ENCODE measurements at places on chromosomes 12 and 14.

GRCh38 chr12:123931686-123932321, 40.8 kb downstream of the CCDC92 start:
- DNase-seq = no peak

- no peak for DNase-seq
Observed at GRCh38 chr12:4228122-4228580, 45.4 kb upstream of the CCND2 start.

- DNase-seq = no peak
Observed at GRCh38 chr12:71780237-71780822, 25.7 kb downstream of the RAB21 start.

- DNase-seq = peak; percentile 15
Observed at GRCh38 chr12:124389138-124389724, 94.3 kb downstream of the RFLNA start.

GRCh38 chr12:94145191-94145983, 3.0 kb upstream of the PLXNC1 start:
- DNase-seq = no peak

GRCh38 chr14:55535516-55536203, 44.3 kb upstream of the KTN1 start:
- no peak for DNase-seq

DNA sequence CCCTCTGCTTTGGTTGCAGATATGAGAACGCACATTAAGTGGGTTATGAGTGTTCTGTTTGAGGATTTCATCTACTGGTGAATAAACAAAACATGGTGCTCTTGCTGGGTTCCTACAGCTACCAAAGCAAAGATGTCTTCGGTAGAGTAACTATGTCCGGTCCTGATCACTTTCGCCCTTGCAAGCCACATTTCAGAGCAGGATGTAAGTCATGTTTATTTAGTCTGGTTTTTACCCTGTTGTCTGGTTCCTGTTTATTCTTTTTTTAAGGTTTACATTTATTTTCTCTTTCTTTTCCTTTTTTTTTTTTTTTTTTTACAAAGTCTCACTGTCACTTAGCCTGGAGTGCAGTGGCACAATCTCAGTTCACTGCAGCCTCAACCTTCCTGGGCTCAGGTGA, 99.2 kb downstream of the VEZT start:
- DNase-seq = no peak

DNA sequence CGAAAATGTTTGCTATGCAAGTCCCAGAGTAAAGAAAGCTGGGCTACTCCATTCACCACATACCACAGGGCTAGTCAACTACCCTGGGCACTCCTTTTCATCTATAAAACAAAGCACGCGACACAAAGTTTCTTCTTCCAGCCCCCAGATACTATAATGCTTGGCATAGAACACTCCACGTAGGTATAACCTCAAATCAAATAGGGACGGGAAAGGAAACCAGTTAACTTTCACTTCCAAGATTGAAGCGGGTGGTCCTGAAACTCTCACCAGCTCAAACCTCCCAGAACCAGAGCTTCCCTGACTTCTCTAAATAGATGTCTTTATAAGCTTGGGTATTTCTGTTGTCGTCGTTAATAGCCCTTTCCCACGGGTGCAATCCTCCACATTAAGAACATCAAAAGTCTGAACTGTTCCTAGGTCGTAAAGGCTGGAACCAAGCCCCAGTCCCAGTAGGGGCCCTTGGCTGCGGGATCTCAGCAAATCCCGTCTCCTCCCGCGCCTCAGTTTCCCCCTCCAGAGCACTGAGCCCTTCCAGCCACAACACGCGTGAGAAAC, 647 bp downstream of the LGMN start:
- DNase-seq = no peak

DNA sequence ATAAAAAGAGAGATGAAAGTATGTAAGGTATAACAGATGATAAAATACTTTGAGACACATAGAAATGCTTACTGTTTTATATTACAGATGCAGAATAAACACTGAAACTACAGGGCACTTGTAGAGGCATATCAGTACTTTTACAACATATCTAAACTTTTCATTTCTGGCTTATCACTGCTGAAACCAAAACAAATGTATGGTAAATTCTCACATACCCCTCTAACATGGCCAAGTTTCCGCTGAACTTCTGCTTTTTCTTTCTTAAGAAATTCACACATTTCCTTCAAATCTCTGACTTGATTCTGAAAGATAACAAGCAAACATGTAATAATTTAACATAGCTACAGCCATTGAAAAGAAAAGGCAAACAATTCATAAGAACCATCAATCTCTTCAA, 33.3 kb upstream of the C12orf50 start:
- DNase-seq = no peak

DNA sequence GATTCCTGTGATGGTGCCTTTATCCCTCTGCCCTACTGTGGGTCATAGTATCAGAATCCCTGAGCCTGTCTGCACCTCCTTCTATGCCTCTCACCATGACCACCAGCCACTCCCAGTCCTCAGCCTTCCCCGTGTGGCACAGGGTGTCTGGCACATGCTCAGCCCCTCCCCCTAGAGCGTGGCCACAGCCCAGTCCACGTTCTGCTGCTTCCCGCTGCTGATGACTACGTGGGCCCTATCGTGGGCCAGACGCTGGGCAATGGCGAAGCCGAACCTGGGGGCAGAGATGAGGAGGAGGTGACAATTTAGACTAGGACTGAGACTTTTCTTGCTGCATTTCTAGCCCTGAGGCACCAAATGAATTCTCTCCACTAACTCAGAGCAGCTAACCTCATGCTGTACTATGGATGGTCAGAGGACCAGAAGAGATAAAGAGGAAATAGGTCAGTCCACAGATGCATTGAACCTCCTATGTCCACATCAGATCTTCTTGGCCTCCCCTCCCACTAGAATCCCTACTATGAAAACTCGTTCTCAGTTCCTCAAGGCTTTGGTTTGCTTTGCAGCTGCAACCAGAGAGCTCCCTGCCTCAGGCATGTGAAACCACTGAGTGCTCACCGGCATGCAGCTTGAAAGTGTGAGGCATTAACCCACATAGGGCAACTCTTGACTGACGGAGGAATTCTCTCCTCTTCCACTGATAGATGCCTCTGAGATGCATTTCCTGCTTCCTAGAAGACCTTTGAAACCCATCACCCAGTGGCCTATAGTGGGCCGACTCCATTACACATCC, 126.3 kb upstream of the DHRS4 start:
- DNase-seq = no peak

- no peak for DNase-seq
Observed at GRCh38 chr12:12185414-12185813, 81.4 kb downstream of the LRP6 start.

DNA sequence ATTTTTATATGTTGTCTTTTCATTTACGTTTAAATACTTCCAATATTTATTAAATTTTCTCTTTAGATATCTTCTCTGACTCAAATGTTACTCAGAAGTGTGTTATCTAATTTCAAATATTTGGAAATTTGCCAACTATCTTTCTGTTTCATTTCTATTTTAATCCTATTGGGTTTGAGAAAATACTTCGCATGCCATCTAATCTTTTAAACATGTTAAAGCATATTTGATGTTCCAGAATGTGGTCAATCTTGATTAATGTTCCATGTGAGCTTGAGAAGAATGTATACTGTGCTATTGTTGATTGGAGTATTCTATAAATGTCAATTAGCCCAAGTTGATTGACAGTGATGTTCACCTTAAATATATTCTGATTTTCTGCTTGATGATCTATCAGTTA, 11.9 kb upstream of the DCN start:
- DNase-seq = no peak
